ENCODE measurements at places on chromosomes 16 and 17.

DNA sequence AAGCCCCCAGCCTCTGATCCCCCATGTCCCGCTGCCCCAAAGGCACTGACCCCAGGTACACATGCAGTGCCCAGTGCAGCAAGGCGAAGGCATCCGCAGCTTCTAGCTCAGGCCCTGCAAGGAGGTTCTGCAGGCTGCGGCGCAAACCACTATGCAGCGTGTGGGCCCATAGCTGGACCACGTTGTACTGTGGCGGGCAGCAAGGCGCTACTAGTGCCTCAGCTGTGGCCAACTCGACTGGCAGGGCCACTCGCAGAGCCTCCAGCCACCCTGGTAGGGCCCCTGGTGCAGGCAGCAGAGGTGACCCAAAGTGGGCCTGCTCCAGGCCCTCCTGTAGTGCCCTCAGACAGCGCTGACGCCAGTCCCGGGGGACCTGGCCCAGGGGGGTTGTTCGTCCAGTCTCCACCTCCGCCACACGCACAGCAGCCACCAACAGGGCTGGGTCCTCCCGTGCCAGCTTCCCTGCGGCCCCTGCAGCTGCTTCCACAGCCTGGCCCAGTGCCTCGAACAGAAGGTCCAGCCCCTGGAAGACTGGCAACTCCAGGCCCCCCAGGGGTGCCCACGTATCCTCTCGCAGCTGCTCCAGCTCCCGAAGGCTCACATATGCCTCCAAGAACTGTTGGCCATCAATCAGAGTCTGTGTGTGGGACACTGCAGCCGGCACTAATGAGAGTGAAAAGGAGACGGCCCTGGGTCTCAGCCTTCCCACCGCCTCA, 2.6 kb downstream of the EXOC3L1 start:
- no peak for DNase-seq

GRCh38 chr16:81523387-81524115, 78.9 kb downstream of the CMIP start:
- DNase-seq, result peak; percentile 75

DNA sequence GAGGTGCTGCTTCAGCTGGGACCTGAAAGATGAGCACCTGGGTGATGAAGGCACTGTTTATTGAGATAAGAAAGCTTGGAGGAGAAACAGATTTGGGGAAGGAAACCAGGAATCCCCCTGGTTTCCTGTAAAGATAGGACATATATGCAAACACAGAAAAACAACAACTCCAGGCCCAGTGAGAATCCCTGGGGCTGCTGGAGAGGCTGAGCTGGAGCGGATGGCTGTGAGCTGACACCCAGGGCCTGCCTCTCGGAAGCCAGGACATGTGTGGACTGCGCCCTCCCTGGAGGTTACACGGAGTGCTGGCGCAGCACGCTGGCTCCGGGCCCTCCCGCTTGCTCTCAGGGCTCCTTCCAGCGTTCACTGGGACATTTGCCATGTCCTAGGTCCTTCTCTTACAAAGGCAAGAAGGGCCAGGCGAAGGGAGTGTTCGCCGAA, 57.5 kb downstream of the CYB5B start:
- peak; percentile 28 for DNase-seq

GRCh38 chr16:72236866-72237265, 64.9 kb upstream of the PMFBP1 start:
- no peak for DNase-seq

DNA sequence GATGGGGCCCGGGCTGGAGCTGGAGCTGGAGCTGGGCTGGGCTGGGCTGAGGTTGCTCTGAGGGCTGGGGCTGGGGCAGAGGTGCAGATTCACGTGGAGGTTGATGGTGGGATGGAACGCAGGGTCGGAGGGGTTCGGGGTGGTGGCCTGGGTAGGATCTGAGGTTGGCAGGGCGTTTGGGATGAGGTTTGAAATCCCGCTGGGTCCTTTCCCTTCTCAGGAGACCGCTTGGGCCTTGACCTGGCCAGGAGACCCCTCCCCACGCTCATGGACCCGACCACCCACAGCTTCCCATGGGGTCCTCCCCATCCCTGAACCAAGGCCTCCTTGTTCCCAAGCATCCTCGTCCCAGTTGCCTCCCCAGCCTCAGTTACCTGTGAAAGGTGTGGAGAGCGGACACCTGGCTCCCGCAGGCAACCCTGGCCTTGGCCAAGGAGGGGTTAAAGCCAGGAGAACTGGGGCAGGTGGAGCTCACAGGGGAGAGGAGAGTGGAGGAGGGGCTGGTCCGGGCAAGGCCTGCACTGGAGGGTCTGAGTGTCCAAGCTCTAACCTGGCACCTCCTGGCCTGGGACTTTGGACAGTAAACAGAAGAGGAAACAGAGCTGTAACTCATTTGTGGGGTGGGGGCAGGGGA, at the start of gene ASGR2:
Gene ASGR2, minus strand, starts transcription at position 582 of the 634 bp plus-strand sequence. CDS start 582 bp downstream, outside the sequence.
- DNase-seq, result no peak

DNA sequence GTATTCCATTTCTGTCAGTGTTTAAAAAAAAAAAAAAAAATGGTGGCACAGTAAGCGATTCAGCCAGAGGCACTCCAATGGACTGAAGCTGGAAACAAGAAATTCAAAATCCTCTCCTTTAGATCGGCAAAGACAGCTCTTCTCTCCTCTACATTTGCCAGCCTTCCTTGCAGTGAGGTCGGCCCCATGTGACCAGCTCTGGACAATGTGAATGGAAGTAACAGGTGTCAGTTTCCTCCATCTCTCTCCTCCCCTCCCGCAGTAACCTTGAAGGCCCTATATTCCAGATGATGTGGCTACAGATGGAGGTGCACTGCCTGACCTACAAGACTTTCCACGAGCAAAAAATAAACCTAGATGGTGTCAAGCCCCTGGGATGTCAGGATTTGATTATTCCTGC, 15.0 kb downstream of the CUEDC1 start:
- DNase-seq, result no peak

DNA sequence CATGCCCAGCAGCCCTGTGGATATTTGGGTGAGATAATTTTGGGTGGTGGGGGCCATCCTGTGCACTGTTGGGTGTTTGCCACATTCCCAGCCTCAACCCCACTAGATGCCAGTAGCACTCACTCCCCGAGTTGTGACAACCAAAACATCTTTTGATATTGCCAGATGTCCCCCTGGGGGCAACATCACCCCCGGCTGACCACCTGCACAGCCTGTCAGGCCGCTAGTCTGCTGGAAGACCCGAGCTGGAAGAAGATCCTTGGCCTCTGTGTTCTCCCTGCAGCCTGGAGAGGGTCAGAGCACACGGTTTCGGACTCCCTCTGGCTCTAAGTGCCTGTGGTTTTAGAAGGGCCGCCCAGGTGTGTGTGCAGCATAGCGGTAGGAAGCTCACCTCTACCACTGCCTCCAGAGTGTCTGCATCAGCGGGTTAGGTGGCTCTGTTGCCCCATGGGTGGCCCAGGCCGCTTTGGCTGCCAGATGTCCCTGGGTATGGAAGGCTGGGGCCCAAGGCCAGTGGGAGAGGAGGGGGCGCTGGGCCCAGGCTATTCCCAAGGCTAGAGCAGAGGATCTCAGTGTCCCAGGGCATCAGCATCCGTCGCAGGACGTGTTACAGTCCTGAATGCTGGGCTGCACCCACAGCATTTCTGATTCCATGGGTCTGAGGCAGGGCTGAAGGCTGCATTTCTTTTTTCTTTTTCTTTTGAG, 195.8 kb upstream of the GSE1 start:
- no peak for DNase-seq

DNA sequence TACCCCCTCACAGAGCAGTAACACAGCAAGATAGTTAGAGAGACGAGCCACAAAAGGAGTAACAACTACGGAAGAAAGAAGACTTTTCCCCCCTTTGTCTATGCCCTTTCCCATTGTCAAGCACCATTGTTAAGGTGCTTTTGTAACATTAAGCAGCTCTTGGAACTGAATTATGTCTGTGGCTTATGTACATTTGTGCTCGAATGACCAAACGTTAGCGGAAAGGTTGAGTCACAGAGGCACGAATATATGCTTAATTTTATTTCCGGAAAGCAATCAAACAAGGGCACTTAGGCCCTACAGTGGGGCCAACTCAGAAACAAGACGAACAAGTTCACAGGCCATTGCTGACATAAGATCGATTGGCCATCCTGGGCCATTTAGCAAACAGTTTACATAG, 109.5 kb downstream of the ANKFN1 start:
- no peak for DNase-seq

DNA sequence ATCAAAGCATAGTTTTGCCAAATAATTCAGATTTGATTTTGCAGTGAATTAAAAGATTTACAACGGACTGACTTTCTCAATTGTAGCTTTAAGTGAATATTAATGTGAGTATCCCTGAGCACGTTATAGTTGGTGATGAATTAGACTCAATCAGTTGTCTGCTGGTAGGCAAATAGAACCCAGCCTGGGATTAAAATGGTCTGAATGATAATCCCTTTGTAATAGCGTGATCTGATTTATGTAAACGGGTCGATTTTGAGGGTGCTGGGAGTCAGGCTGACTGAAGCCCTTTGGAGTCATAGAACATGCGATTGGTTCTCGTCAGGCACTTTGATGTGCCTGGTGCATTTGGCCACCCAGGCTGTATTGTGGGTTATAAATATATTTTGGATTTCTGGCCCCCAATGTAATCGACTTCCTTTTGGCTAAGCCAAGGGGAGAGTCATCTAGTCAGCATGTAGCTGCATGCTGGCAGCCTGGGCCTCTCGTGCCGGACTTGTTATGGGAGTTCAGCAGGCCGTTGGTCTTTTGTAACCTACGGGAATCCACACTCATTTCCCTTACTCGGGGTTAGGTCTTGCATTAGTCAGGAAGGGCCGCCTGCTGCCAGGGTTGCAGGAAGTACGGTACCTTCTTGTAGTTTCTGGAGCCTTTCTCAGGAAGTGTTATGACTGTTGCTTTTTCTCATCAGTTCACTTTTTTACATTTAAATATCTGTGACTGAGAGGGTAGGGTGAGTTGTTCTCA, 5.4 kb downstream of the PGS1 start:
- DNase-seq, result peak; percentile 96

- DNase-seq, result no peak
Observed at GRCh38 chr17:69231521-69231920, 2.9 kb upstream of the ABCA10 start.

- DNase-seq, result peak; percentile 59
Observed at GRCh38 chr17:49193513-49194296, 16.7 kb downstream of the GNGT2 start.

GRCh38 chr16:83720981-83721380, 86.8 kb upstream of the HSBP1 start:
- DNase-seq, result no peak

GRCh38 chr16:85448557-85449190, 164.4 kb upstream of the GSE1 start:
- DNase-seq, result no peak

DNA sequence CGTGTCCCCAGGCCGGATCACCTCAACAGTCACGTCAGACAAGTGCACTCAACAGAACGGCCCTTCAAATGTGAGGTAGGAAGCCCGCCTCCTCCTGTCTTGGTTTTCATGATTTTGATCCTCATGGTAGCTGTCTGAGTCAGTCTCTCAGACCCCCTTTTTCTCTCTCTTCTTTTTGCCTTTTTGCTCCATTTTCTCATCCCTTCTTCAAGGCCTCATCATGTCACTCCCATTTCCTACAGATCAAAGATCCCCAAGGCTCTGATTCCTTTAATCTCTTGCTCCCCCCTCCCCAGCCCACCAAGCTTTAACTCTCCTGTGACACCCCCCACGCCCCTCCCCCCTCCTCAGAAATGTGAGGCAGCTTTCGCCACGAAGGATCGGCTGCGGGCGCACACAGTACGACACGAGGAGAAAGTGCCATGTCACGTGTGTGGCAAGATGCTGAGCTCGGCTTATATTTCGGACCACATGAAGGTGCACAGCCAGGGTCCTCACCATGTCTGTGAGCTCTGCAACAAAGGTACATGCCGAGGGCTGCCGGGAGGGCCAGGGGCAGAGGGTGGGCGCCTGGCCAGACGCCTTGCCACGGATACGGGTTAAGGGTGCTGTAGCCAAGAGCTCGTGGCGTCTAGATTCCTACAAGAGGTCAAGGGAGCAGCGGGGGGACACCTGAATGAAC, 2.0 kb downstream of the MAZ start:
- DNase-seq, result no peak

DNA sequence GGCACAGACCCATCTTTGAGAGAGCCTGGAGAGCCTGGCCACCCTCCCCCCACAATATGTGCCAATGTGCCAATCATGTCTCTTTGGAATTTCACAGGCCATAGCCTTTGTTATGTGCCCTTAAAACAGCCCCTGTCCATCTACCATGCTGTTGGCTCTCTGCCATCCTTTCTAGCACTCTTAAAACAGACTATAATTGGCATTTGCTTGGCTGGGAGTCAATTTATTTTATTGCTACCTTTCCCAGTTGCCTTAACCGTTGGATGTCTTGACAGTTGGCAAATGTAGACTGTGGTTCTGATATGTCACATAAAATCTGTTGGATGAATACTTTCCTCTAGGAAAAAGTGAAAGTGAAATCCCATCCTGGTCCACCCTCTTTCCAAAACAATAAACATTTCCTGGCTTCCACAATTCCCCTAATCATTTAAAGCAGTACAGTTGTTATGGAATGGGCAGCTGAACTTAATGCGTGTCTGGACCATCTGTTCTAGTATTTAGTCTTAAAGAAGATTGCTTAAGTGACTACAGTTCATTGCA, 394.0 kb downstream of the KCNJ2 start:
- no peak for DNase-seq
